GM23338 (cell line): ENCODE measurements at places on chromosomes 12 and 14.

- DNase-seq: peak; percentile 12
Observed at GRCh38 chr14:50249136-50249775, 17.9 kb upstream of the SOS2 start.

GRCh38 chr14:104729835-104730181 is 5.8 kb downstream of the ADSS1 start:
- DNase-seq: no peak

- DNase-seq: peak; percentile 11
Observed at GRCh38 chr12:24697295-24697694, 251.6 kb downstream of the BCAT1 start.

GRCh38 chr14:98564006-98564405 is 708.0 kb downstream of the BCL11B start:
- no peak for DNase-seq

DNA sequence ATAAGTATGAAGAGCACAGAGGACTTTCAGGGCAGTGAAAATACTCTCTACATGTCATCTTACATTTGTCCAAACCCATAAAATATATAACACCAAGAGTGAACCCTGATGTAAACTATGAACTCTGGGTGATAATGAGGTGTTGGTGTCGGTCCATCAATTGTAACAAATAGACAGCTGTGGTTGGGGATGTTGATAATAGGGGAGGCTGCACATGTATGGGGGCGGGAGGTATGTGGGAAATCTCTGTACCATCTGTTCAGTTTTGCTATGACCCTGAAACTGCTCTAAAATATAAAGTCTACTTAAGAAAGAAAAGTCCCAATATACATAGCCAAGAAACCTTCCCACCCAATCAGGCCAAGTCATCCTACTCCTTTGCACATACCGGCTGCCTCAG is 88.5 kb downstream of the GPR135 start:
- no peak for DNase-seq

- DNase-seq: no peak
Observed at GRCh38 chr14:75489480-75489837, 32.8 kb upstream of the BATF start.

GRCh38 chr12:77236066-77236465 is 170.7 kb upstream of the E2F7 start:
- DNase-seq: no peak

GRCh38 chr14:54760866-54761575 is 141.6 kb downstream of the GCH1 start:
- no peak for DNase-seq

- peak; percentile 30 for DNase-seq
Observed at GRCh38 chr14:69262516-69262915, 2.6 kb downstream of the GALNT16 start.

GRCh38 chr12:52417740-52418139 is 11.6 kb upstream of the KRT82 start:
- DNase-seq: no peak

DNA sequence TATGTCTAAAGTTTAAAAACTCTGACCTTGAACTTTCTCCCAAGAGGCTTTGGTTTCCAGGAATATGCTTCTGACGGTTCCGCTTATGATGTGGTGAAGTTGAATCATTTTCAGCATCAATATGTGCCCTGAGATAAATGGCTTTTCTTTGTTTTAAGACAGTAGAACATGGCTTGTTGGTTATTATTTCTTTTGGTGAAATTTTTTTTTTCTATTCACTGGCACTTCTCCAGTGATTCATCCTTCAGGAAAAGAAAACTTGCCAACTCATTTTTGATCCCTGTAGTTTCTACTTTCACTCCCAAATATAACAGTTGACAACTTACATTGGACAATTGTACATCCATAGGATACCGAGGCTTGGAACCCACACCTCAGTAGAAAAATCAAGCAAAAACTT is 1301.2 kb upstream of the FLRT2 start:
- no peak for DNase-seq

- DNase-seq: no peak
Observed at GRCh38 chr14:57889245-57889644, 23.4 kb upstream of the SLC35F4 start.

DNA sequence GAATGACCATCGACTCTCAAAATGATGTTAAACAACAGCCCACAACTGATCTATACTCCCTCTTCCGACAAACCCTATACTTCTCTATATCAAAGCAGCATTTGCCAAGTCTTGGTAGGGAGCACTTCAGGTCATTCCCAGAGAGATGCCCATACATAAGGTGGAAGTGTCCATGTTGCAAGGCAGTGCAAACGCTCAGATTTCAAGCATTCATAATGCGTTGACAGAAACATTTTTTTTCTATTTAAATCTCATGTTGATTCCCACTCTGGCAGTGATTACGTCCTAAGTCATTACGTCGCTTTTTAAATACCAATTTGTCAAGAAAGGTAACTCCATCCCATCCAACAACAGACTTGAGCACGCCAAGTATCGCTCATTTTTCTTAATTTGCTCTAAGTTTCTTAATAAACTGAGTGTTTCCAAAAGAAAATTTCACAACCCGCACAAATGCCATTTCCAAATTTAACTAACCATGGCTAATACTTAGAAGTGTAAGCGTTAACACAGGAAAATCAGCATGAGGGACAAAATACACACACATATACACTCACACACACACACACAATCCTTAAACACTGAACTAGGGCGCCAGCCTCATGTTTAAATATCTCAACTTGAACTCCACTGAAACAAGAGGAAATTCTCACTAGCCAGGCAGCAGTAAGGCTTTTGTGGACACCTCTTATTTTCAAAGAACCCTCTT is 1.1 kb downstream of the GXYLT1 start:
- DNase-seq: no peak

DNA sequence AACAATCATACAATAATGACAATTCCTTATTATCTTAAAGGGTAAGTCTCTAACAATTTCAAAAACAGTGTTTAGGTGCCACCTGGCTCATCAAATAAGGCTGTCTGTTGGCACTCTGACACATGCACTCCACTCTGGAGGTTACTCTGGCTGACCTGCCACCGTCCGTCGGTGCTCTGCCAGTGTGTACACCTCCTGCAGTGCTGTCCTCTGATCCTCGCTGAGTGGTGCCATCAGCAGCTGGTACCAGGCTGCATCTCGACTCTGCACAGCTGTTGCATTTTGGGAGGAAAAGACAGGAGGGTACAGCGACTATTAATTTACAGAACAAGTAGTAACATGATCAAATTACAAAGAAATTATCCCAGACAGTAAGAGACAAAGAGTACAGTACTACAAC is 63.9 kb downstream of the IPO8 start:
- DNase-seq: no peak

DNA sequence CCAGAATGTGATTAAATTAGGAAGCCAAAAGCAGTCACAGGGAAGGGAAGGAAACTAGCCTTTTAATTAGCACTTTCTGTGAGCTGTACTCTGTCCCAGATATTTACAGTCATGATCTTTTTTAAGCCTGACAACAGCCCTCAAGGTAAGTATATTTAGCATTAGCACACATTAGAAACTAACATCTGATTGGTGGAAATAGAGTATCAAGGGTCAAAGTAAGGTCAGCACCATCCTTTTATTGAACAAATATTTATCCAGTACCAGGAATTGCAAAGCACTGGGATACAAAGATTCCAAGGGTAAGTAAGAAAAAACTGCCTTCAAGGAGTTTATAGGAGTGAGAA is 28.2 kb downstream of the RPGRIP1 start:
- DNase-seq: peak; percentile 8

DNA sequence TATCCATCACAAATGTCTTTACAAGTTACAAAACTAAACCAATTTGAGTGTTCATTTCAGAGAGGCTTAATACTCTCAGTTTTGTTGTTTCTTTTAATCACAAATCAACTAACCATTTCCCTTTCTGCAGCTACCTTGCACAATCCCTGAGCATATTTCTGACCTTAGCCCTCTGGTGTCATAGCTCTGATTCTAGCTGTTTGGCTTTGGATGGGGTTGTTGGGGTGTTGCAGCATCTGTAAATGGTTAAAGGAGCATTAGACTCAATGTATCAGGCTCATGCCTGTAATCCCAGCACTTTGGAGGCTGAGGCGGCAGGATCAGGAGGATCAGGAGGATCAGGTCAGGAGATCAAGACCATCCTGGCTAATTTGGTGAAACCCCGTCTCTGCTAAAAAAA is 461.4 kb downstream of the NRXN3 start:
- DNase-seq: no peak

- no peak for DNase-seq
Observed at GRCh38 chr14:37864861-37865718, 269.7 kb downstream of the TTC6 start.

- peak; percentile 58 for DNase-seq
Observed at GRCh38 chr12:53096089-53096741, 1.3 kb upstream of the IGFBP6 start.
